ENCODE measurements at places on chromosomes 5 and 9. TPM values are rescaled to one million over a fixed set of nuclear protein-coding genes. Genes with fewer than 3 reads are reported as not detected.

DNA sequence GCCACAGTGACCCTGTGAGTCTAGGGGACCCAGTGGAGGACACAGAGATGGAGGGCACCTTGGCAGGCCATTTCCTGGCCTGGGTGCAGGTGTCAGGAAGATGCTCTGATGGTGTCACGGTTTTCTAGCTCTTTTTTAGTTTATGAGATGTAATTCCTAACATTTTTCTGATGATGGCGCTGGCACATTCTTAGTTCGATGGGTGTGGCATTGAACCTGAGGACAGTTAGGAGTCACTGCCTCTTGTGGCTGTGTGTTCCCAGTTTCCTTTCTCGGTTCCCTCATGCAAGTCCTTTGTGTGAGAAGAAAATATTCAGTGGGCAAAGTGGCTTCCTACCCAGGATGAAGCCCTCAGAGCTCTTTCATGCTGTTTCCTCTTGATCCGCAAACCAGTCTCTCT, 129.4 kb upstream of the ICE1 start:
- DNase-seq, result peak; percentile 25

GRCh38 chr5:138651767-138652117, 76.5 kb upstream of the HSPA9 start:
- no peak for DNase-seq

DNA sequence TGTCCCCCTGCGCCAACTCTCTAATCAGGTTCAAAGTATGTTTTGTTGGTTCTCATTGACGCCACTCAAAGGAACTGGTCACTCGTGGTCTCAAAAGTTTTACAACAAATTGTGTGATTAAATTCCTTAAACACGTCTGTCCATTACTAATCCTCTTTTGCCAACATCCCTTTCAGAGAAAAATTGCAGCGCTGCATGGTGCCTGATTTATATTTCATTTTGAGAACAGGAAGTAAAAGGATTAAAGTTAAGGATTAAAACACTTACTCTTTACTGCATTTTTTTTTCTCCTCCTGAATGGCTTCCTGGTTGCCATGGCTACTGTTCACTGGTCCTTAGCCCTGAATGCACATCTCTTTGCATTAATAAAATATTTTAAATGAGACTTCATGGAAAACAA, 383.5 kb downstream of the GLIS3 start:
- no peak for DNase-seq

- peak; percentile 77 for DNase-seq
Measured at GRCh38 chr9:22107202-22108045, 98.3 kb upstream of the CDKN2B start.

- DNase-seq, result peak; percentile 78
Measured at GRCh38 chr5:173512637-173513435, 103.6 kb downstream of the BOD1 start.

GRCh38 chr9:73869264-73869663, 627.9 kb upstream of the RORB start:
- peak; percentile 85 for DNase-seq

DNA sequence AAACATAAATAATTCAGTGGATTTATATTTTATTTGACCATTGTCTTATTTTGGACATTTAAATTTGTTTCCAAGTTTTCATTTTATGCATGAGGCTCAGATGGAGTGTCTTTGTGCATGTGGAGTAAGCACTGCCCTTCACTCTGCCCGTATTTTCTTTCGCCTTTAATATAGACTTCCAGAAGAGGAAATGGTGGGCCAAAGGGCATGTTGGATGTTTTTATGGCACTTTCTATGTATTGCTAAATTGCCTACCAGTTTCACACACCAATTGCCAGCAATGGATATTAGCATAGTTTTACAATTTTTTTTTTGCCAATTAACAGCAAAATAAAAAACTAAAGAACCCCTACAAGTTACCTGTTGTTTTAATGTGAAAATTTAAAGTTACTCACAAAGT, 38.4 kb downstream of the ZSWIM6 start:
- no peak for DNase-seq

DNA sequence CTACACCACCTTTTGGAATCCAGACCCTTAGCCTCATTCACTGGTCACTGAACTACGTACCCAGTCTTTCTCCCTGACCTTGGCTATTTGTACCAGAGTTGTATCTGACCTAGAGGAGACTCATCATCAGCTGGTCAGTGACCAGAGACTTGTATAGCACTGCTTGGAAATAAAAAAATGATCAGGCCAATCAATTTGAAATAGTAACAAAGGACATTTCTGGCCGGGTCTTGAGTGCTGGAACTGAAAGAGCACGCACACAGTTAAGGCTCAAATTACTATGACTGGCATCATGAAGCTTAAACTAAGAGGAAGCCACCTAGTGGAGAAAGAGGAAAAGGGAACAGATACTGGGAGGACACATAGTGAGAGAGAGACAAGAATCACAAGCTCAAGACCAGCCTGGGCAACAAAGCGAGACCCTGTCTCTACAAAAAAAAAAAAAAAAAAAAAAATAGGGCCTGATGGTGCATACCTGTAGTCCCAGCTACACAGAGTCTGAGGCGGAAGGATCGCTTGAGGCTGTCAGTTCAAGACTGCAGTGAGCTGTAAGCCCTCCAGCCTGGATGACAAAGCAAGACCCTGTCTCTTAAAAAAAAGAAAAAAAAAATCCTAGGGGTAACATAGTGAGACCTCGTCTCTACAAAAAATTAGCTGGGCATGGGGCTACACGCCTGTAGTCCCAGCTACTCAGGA, 12.8 kb upstream of the SRP19 start:
- DNase-seq, result peak; percentile 75

The TAF7 gene
- 84.2 TPM for total RNA-seq

The INSL4 gene
- total RNA-seq, result not detected
